ENCODE measurements at places on chromosomes 7 and 10.

- DNase-seq, result no peak
These were observed 3.4 kb downstream of the ENTPD1 start for GRCh38 chr10:95759233-95759826.

DNA sequence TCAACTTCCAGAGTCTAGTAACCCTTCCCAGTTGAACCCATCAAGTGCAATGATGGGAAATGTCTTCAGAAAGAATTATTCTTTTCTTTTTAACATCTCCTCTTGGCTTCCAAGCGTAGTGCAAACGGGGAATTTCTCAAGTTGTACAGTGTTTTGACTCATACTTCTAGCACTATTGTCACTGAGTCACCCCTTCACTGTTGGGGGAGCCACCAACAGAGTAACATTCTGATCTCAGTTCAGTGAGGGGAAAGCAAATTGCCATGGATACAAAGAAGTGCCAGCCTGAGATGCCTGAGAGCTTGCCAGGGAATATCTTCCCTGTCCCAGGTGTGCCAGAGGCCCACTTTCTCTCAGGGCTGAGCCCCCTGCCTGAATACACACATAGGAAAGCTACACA is 31.0 kb downstream of the CYP3A5 start:
- DNase-seq, result no peak

DNA sequence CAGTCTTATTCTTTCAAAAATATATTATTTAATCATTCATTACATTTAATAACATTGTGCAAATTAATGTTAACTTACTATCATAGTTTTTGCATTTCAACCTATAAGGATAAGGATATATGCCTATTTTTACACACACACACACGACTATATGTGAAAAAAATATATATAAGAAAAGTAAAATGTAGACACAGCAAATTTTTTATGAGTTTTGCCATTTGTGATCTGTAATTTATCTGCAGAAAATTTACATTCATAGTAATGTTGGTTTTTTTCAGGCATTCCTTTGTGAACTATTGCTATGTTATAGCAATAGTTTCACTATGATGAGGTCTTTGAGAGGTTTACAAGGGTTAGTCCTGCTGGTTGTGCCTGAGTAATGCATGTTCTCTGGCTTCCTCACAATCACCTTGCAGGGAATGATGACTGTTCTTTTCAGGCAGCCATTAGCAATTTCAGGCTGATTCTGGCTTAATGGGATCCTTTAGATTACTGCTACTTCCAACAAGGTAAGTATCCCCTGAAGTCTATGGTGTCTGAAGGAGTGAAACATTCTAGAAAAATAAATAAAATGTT is 183.7 kb upstream of the CDK1 start:
- DNase-seq, result no peak

- DNase-seq, result no peak
These were observed 261.2 kb upstream of the SEMA3A start for GRCh38 chr7:84455788-84456187.

GRCh38 chr7:151897161-151897731 is 20.3 kb upstream of the PRKAG2 start:
- DNase-seq, result no peak

- DNase-seq, result no peak
These were observed 12.0 kb downstream of the XRCC2 start for GRCh38 chr7:152663931-152664330.

DNA sequence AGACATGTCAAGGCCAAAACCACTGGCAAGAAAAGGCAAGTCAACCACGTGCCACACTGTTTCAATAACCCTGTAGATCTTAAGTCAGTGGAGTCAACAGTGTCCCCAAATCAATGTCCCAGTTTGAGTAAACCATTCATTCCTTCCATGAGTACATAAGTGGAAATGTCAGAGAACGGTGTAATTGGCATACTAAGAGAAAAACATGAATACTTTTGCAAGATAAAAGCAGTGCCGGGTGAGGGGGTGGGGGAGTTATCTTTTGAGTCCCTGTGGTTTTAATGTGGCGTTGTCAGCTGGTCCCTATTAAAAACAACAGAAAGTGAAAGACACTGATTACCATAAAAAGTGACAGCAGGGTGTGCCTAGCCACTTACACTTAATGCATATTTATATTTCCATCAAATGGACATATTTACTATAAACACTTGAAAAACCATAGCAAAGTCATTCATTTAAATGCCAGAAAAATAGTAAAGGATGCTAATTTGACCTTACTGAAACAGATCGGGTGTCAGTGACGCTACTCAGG is 37.8 kb downstream of the RSU1 start:
- DNase-seq, result no peak

GRCh38 chr7:139575338-139575680 is 51.8 kb downstream of the CLEC2L start:
- no peak for DNase-seq

- DNase-seq, result no peak
These were observed 18.7 kb upstream of the CYCS start for GRCh38 chr7:25143763-25144162.

DNA sequence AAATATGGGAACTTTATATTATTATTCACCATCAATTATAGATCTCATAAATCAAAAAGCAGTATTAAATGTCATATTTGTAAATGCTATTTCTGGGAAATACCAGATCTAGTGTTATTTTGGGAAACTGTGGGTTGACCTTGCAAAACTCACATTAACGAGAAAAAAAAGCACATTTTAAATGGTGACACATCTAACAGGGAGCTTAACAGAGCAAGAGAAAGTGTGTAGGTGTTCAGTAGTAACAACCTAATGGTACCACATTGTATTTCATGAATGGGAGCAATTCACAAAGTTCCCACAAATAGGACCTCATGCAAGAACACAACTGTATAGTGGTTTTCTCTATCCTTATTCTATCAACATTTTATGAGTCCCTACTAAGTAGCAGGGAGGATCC is 26.2 kb upstream of the HDAC9 start:
- no peak for DNase-seq

DNA sequence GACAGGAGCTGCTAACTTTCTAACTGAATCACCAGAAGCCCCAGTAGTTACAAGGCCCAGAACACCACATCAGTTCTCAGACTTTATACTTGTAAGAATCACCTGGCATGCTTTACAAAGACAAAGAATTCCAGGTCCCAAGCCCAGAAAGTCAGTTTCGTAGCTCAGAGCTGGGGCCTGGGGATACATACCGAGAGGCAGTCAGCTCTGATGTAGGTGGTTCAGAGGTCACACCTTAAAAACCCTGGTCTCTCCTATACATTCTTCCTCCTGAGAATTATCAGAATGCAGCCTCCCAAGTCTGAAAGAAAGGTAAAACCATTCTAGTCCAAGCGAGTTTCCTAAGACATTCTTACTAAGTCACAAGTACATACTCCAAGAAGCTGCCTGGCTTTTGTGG is 2.3 kb downstream of the GRB10 start:
- DNase-seq, result no peak

All from activated CD8-positive, alpha-beta memory T cell treated with anti-CD3 and anti-CD28 coated beads for 1 hour (primary cell).